Transverse colon (tissue), 4 donors: ENCODE measurements at places on chromosomes 2 and 18. TPM values are rescaled to one million over a fixed set of nuclear protein-coding genes. Genes with fewer than 3 reads are reported as not detected.

Gene ING5
- total RNA-seq, result 60.2 TPM

Gene FAP
- total RNA-seq, result 3.5 TPM

GRCh38 chr18:46419391-46420141, 237.5 kb downstream of the LOXHD1 start:
- no peaks in the 10 kb centered on the region for H3K27me3 ChIP-seq
- H3K36me3 ChIP-seq, result no peaks in the 10 kb centered on the region
- H3K4me3 ChIP-seq, result no peak overlapping the region
- no peak for DNase-seq

GRCh38 chr18:48575658-48576456, 37.0 kb downstream of the CTIF start:
- no peak overlapping the region for H3K27ac ChIP-seq
- no peak for DNase-seq
- H3K4me3 ChIP-seq, result no peak overlapping the region
- H3K36me3 ChIP-seq, result no peaks in the 10 kb centered on the region

DNA sequence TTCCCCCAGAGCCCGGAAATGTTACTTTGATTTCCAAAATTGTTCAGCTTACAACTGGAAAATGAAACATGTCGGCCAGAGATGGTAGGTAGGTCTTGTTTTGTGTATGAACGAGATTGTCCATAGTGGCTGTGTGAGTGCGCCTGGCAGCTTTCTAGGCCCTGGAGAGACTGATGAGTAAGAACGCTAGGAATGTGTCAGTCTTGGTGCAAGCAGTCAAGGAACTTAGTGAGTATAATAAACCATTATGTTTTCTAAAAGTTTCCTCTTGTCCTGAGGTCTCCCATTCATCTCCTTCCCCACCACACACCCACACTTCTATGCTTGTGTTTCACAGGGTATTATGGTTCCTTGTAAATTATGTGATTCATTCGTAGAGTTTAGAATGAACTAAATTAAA, 234.2 kb downstream of the CDH2 start:
- no peaks in the 10 kb centered on the region for H3K4me1 ChIP-seq
- H3K27ac ChIP-seq, result no peak overlapping the region
- no peaks in the 10 kb centered on the region for H3K27me3 ChIP-seq
- H3K4me3 ChIP-seq, result no peak overlapping the region
- H3K36me3 ChIP-seq, result no peaks in the 10 kb centered on the region

DNA sequence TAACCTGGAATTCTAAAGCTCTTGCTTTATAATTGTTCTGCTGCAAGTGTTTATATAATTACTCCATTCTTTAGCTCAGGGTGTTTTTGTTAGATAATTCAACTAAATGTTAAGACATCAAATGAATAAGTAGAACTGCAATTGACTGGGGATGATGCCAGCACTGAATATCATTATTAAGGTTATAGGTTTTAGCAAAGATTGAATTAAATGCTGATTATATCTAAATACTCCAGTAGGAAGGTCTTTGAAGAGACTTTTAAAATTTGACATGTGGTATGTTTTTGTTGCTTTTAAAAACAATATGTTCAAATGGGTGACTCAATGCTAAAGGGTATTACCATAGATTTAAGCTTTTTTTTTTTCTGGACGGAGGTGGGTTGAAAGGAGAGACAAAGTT, 170.1 kb upstream of the THUMPD2 start:
- no peaks in the 10 kb centered on the region for H3K36me3 ChIP-seq
- no peak overlapping the region for H3K4me3 ChIP-seq
- no peak overlapping the region for H3K27ac ChIP-seq
- no peaks in the 10 kb centered on the region for H3K27me3 ChIP-seq
- H3K4me1 ChIP-seq, result no peaks in the 10 kb centered on the region

- H3K4me1 ChIP-seq, result peaks cover 7% of the 10 kb centered on the region
- no peaks in the 10 kb centered on the region for H3K27me3 ChIP-seq
- no peak overlapping the region for H3K4me3 ChIP-seq
- no peak for DNase-seq
- H3K27ac ChIP-seq, result no peak overlapping the region
Observed at GRCh38 chr2:44207102-44207501, 38.4 kb downstream of the PPM1B start.
